ENCODE measurements at places on chromosomes 16 and 17.

DNA sequence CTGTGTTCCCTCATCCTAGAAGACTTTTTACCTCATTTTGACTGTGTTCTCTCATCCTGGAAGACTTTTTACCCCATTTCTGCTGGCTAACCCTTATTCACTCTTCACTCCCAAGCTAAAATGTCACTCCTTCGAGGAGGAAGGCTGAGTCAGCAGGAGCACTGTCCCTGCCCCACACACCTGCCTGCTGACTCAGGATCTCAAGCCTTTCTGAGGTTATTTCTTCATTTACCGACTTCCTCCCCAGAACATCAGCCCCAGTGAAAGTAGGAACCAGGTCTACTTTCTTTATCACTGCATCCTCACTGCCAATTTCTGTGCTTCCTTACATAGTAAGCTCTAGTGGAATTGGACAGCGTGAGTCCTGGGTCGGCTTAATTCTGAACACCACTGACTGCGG, 220.6 kb downstream of the HS3ST4 start:
- DNase-seq = no peak

DNA sequence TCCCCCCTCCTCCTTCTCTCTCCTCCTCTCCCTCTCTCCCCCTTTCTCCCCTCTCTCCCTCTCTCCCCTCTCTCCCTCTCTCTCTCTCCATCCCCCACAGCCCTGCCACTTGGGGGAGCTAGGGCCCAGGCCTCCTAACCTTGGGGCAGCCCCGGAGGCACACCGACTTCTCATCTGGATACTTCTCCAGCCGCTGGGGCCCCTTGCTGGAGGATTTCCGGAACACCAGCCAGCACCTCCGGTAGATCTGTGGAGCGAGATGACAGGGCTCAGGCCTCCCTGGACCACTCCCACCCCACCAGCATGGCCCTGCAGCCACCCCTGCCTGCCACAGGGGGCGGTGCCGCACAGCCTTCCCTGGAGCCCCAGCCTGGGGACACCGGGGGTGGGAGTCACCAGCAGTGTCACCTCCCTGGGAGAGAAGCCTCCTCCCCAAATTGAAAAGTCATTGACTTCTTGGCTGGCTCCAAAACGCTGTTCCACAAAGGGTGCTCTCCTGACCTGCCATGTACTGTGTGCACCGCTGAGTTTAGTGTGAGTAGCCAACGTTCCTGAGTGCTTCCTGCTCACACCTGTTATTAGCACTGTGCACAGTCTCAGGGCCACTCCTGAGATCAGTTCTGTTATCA, 10.5 kb downstream of the DOK4 start:
- DNase-seq = peak; percentile 89

- DNase-seq = no peak
Observed at GRCh38 chr16:31082368-31083045, 6.2 kb downstream of the PRSS53 start.

GRCh38 chr17:72308744-72309385, 188.0 kb downstream of the SOX9 start:
- no peak for DNase-seq

- no peak for DNase-seq
Observed at GRCh38 chr16:27677263-27677662, 127.3 kb downstream of the KATNIP start.

DNA sequence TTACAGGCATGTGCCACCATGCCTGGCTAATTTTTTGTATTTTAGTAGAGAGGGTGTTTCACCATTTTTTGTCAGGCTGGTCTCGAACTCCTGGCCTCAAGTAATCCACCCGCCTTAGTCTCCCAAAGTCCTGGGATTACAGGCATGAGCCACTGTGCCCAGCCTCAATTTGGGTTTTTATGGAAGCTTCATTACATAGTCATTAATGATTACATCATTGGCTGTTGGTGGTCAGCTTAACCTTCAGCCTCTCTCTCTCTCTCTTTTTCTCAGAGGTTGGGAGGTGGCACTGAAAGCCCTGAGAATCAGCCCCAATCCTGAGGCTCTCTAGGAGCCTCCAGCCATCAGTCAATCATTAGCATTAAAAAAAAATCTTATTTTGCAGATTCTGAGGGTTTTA, 45.3 kb downstream of the C17orf58 start:
- no peak for DNase-seq
